ENCODE measurements at places on chromosomes 6 and 20. TPM values are rescaled to one million over a fixed set of nuclear protein-coding genes. Genes with fewer than 3 reads are reported as not detected.

Gene PRRT1
- total RNA-seq: not detected

Gene IYD
- not detected for total RNA-seq

Gene CCN5
- not detected for total RNA-seq

Gene B3GALT4
- 1.1 TPM for total RNA-seq

Gene GPR6
- total RNA-seq: not detected

Gene ZNF311
- total RNA-seq: 2.0 TPM

Gene POM121L2
- total RNA-seq: not detected

Gene ASIP
- not detected for total RNA-seq

Gene MAS1
- total RNA-seq: not detected

Gene SLC44A4
- total RNA-seq: 0.32 TPM

DNA sequence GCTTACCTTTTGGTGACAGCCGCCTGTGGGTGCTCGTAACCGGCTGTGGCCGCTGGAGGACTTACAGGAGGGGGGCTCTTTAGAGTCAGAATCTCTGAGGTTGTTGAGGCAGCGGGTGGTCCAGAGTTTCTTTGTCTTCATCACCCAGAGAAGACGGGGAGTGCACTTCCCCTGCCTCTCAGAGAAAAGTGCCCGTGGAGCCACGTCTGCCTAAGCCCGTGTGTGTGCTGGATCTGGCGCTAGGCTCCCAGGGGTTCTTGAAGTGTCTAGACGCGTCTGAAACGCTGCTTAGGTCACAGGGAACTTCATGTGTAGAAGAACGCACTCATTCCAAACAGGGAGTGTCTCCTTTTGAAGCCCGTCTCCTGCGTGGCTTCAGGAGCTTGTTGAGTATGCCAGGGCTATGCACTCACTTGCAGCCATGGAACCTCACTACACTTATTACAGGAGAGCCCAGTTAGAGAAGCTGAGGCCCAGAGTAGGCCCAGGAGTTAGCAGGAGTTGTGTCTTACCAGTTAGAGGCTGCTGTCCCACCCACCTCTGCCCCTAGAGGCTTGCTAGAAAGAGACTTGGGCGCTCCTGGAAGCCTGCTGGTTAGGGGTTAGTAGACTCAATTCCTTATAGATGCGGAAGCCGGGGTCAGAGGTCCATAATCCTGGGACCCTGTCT is 1.3 kb downstream of the LSM14B start:
- peaks cover 5% of the 10 kb centered on the region for H3K36me3 ChIP-seq
- H3K4me1 ChIP-seq: peaks cover 16% of the 10 kb centered on the region
- H3K4me3 ChIP-seq: peak overlapping the region; percentile 92
- no peaks in the 10 kb centered on the region for H3K27me3 ChIP-seq
- DNase-seq: peak; percentile 52

- DNase-seq: no peak
- no peaks in the 10 kb centered on the region for H3K36me3 ChIP-seq
- no peak overlapping the region for H3K4me3 ChIP-seq
- H3K27ac ChIP-seq: no peak overlapping the region
- H3K27me3 ChIP-seq: no peaks in the 10 kb centered on the region
Observed at GRCh38 chr6:32290886-32291450, 67.1 kb upstream of the NOTCH4 start.

- DNase-seq: peak; percentile 59
- H3K27me3 ChIP-seq: no peaks in the 10 kb centered on the region
- no peaks in the 10 kb centered on the region for H3K36me3 ChIP-seq
- H3K4me3 ChIP-seq: no peak overlapping the region
Observed at GRCh38 chr6:34531580-34532201, 24.4 kb downstream of the SPDEF start.

GRCh38 chr6:43517505-43518357 is 842 bp downstream of the POLR1C start:
- no peak overlapping the region for H3K27ac ChIP-seq
- DNase-seq: no peak
- peaks cover 8% of the 10 kb centered on the region for H3K36me3 ChIP-seq
- H3K4me3 ChIP-seq: peak overlapping the region; percentile 95

DNA sequence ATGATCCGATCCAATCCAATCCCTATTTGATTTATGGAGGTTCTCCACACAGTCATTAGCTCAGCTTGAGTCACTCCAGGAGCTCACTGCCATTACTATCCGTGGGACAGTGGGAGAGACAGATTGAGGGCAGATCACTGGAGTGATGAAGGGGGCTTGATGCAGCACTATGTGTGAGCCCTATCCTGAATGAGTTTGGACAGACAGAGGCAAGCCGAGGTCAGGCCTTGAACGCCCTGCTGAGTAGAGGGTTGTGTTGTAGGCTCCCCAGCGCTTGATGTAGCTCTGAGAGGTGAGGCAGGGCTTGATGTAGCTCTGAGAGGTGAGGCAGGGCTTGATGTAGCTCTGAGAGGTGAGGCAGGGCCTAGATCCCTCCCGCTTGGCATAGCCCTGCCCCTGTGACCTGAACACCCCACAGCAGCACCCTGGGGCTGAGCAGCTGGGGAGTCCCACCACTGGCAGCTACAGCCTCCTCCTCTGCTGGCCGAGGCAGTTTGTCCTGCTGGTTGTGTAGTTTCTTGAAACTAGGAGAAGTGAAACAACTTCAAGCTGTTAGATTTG is 58.7 kb downstream of the ZFAND3 start:
- no peaks in the 10 kb centered on the region for H3K36me3 ChIP-seq
- no peak overlapping the region for H3K4me3 ChIP-seq
- no peaks in the 10 kb centered on the region for H3K27me3 ChIP-seq
- H3K27ac ChIP-seq: no peak overlapping the region
- no peak for DNase-seq

DNA sequence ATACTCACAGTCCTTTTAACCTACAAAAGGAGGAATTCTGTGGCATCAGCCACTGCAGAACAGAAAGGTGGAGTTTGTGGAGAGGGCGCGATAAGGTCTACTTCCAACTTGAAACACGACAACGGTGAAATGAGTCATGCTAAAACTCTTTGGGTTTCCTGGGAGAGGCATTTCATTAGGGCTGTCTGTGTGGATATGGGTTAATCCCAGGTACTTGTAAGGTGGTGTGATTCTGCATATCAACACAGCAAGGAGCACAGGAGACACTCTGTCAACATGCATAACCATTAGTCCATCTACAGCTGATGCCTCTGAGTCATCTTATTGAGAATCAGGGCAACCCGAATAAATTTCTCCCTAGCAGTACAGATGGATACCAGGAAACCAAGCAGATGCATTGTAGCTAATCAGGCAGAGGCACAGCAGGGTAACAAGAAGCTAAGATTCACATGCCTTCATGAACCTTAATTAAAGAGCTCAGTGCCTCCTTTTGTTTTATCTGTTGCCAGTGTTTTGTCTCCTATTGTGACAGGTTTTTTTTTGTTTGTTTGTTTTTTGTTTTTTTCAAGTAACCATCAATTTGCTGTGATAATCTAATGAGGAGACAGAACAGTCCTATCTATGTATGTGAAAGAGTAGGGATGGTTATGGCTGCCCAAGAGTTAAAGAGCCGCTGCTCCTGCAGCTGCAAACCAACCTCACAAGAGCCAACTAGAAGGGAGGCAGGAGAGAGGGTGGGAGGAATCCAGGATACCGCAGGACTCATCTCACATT is 315.8 kb upstream of the SOX4 start:
- no peak overlapping the region for H3K4me3 ChIP-seq
- DNase-seq: peak; percentile 44

- no peaks in the 10 kb centered on the region for H3K27me3 ChIP-seq
- no peak overlapping the region for H3K4me3 ChIP-seq
- no peaks in the 10 kb centered on the region for H3K36me3 ChIP-seq
Observed at GRCh38 chr6:16168858-16169257, 40.0 kb downstream of the MYLIP start.

GRCh38 chr6:119030759-119031158 is 47.7 kb downstream of the FAM184A start:
- peaks cover 18% of the 10 kb centered on the region for H3K27me3 ChIP-seq
- no peak overlapping the region for H3K27ac ChIP-seq
- H3K4me3 ChIP-seq: no peak overlapping the region
- H3K36me3 ChIP-seq: no peaks in the 10 kb centered on the region
- H3K4me1 ChIP-seq: peaks cover 25% of the 10 kb centered on the region

DNA sequence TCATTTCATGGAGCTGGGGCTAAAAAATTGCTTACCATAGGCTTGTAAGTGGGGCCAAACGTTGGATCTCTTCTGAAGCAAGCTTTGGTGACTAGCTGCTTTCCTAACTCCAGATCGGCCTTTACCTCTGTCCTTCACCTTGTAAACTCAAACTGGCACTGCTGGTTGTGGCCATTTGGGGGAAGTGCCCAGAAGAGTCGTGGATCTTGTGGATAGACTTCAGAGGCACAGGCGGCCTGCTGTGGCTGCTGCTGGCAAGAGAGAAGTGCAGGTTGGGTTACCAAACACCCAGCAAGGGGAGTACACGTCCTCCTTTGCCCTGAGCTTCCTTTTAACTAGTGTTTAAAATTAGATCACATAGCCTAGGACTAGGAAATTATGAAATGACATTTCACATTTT is 36.8 kb upstream of the KLHL31 start:
- H3K27me3 ChIP-seq: no peaks in the 10 kb centered on the region
- no peaks in the 10 kb centered on the region for H3K36me3 ChIP-seq
- no peak overlapping the region for H3K4me3 ChIP-seq
- no peak overlapping the region for H3K27ac ChIP-seq
- no peak for DNase-seq

- DNase-seq: peak; percentile 85
- H3K27ac ChIP-seq: no peak overlapping the region
- no peaks in the 10 kb centered on the region for H3K27me3 ChIP-seq
- H3K4me3 ChIP-seq: no peak overlapping the region
- H3K4me1 ChIP-seq: peaks cover 14% of the 10 kb centered on the region
Observed at GRCh38 chr6:80771941-80772340, 665.5 kb downstream of the BCKDHB start.

DNA sequence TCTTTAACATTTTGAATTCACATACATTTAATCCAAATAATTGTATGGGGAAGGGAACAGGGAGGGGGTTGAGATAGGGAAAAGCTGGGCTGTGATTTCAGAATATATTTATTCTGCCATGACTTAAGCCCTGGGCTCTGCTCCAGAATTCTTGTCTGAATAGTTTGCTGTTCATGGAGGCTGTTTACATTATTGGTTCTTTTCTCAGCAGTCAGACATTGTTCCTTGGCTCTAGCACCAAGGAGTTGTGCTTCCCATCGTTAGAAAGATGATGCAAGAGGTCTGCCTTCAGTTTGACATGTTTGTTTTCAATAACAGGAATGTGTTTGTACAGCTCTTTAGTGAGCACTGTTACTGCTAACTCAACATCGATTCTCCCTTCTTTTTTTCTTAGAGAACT is 198.8 kb upstream of the CDYL start:
- H3K4me1 ChIP-seq: peaks cover 9% of the 10 kb centered on the region
- H3K27ac ChIP-seq: no peak overlapping the region
- no peak for DNase-seq
- H3K36me3 ChIP-seq: no peaks in the 10 kb centered on the region
- H3K4me3 ChIP-seq: no peak overlapping the region

- H3K36me3 ChIP-seq: no peaks in the 10 kb centered on the region
- no peaks in the 10 kb centered on the region for H3K27me3 ChIP-seq
- H3K4me1 ChIP-seq: peaks cover 40% of the 10 kb centered on the region
- H3K4me3 ChIP-seq: no peak overlapping the region
- no peak overlapping the region for H3K27ac ChIP-seq
Observed at GRCh38 chr6:159973951-159974350, 5.1 kb downstream of the IGF2R start.

- H3K4me3 ChIP-seq: no peak overlapping the region
- DNase-seq: no peak
- H3K27me3 ChIP-seq: no peaks in the 10 kb centered on the region
- H3K36me3 ChIP-seq: no peaks in the 10 kb centered on the region
- no peak overlapping the region for H3K27ac ChIP-seq
Observed at GRCh38 chr6:89956182-89956581, 61.9 kb downstream of the GJA10 start.

Data from neural progenitor cell (in vitro differentiated cells).